ENCODE measurements at places on chromosomes 13 and 19.

- DNase-seq, result no peak
These were observed 16.5 kb downstream of the DPF1 start for GRCh38 chr19:38207543-38207942.

- no peak for DNase-seq
These were observed 57.5 kb downstream of the ZNF726 start for GRCh38 chr19:23972161-23972560.

- DNase-seq, result no peak
These were observed 50.8 kb downstream of the TSSK6 start for GRCh38 chr19:19464339-19465098.

DNA sequence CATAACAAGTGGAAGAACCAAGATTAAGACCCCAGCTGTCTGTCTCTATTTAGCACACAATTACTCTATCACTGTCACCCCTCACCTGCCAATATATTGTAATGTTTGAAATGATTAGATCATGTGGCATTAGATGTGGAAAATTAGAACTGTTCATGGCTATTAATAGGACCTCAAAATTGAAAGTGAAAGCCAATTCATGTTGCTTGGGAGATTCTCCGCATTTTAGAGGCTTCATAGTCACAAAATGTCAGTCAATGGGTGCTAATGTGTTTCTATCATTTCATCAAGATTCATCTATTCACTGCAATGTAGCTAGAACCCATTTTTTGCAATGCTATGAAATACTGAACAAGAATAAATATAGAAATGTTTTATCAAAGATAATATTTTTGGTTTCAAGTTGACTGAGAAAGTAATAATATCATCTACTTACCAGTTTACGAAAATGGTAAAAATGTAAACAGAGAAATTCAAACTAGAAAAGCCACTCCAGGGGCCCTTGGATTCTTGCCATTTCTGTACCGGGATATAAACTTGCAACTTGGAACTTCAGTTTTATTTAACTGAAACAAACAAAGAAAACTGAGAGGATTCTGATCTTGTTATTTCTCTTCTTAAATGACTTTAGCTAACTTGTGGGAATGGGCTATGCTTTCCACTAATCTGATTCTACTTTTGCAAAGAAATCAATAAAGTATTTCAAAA lies 388.6 kb downstream of the DCT start:
- no peak for DNase-seq

- no peak for DNase-seq
These were observed 16.1 kb upstream of the NANOS3 start for GRCh38 chr19:13860679-13861391.

Data from NCI-H2081 treated with DMSO at 0.1 percent for 48 hours (cell line).